MCF 10A (cell line): ENCODE measurements at places on chromosomes 7 and 10.

DNA sequence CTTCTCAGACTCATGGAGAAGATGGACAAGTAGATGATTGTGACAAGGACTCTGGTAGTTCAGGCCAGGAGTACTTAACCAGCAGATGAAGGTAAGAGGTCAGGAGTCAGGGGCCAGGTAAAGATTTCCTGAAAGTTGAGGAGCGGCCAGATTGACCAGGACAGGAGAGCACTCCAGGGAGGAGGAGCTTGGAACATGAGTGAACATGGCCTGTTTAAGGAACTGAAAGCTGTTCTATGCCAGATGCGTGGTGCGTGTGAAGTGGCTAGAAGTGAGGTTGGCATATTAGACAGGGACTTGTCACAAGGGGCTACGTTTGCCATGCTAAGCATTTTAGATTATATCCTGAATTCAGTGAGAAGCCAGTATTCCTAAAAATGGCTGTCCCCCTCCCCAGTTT is 157.2 kb downstream of the WNT2 start:
- no peaks in the 10 kb centered on the region for H3K27me3 ChIP-seq
- DNase-seq = no peak
- no peak overlapping the region for H3K4me3 ChIP-seq

DNA sequence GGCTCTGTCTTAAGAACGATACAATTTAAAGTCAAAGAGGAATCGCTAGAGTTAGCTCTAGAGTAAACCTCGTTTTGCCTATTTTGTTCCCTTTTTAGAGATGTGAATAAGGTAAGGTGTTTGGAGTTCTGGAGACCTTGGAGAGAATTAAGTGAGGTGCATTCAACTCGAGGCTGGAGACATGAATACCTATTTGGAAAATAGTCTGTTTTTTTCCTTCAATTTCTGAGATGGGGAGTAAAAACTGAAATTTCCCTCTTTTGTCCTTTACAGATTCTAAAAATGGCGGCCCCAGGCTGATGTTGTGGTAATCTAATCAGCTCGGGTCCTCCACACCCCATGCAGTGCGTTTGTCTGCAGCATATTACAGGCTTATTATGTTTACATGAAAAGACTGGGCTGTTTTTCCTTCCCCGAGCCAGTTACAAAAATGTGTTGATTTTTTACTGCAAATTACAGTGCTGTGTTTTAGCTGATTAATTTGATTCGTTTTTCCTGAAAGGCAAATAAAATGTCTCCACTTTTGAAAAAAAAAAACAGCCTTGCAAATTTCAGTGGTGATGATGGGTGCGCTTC is 1.5 kb downstream of the KMT2E start:
- DNase-seq = peak; percentile 54
- H3K36me3 ChIP-seq = peaks cover 31% of the 10 kb centered on the region
- H3K4me1 ChIP-seq = peaks cover 21% of the 10 kb centered on the region
- H3K27me3 ChIP-seq = no peaks in the 10 kb centered on the region
- H3K4me3 ChIP-seq = peak overlapping the region; percentile 100

DNA sequence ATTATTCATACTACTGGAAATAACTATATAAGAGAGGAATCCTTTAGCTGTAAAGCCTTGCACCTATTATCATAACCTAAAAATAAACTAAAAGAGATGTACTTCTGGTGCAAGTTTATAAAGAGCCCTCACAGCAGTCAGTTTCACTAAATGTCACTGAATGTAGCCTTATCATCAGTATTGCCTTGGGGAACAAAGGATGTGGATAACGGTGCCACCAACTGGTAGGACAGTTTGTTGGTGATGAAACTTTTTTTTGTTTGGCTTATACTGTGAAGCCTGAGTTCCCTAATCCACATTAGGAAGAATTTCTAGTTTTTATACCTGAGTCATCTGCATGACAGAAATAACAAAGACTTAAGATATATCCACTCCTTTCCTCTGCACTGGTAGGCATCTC is 117.9 kb upstream of the COL1A2 start:
- H3K4me1 ChIP-seq = no peaks in the 10 kb centered on the region
- no peaks in the 10 kb centered on the region for H3K27me3 ChIP-seq
- no peak overlapping the region for H3K4me3 ChIP-seq
- no peaks in the 10 kb centered on the region for H3K36me3 ChIP-seq
- no peak overlapping the region for H3K27ac ChIP-seq
- DNase-seq = peak; percentile 56

DNA sequence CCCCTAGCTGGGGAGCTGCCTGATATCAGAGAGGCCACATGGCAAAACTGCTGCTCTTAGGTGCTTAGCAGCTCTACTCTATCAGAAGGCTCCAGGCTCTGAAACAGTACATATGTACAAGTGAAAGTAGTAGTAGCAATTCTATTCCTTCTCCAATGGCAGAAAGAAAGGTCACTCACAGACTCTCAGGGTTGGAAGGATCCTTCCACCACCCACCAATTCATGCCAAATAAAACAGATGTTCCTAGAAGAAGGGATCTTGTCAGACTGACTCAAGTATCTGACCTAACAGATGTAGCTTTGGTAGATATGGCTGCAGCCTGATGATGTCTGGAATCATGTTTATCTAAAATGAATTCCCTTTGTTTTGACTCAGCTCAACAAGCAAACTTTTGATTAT is 8.0 kb upstream of the ALDH18A1 start:
- no peaks in the 10 kb centered on the region for H3K27me3 ChIP-seq
- DNase-seq = no peak
- H3K27ac ChIP-seq = no peak overlapping the region
- H3K4me1 ChIP-seq = no peaks in the 10 kb centered on the region
- H3K36me3 ChIP-seq = peaks cover 44% of the 10 kb centered on the region

- H3K27ac ChIP-seq = peak overlapping the region; percentile 99
- peaks cover 88% of the 10 kb centered on the region for H3K36me3 ChIP-seq
- peaks cover 29% of the 10 kb centered on the region for H3K4me1 ChIP-seq
- H3K4me3 ChIP-seq = peak overlapping the region; percentile 98
- H3K27me3 ChIP-seq = no peaks in the 10 kb centered on the region
- DNase-seq = no peak
Measured at GRCh38 chr7:26197153-26198115, 3.1 kb downstream of the HNRNPA2B1 start.

DNA sequence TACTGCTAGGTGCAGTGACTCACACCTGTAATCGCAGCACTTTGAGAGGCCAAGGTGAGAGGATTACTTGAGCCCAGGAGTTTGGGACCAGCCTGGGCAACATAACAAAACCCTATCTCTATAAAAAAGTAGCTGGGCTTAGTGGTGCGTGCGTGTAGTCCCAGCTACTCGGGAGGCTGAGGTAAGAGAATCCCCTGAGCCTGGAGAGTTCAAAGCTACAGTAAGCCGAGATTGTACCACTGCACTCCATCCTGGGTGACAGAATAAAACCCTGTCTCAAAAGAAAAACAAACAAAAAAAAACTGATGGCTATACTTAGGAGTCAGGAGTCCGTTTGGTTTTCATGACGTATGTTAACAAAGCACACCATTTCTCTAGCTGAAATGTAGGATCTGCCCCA is 2.9 kb downstream of the SGMS1 start:
- no peaks in the 10 kb centered on the region for H3K27me3 ChIP-seq
- DNase-seq = no peak
- H3K4me1 ChIP-seq = peaks cover 21% of the 10 kb centered on the region

DNA sequence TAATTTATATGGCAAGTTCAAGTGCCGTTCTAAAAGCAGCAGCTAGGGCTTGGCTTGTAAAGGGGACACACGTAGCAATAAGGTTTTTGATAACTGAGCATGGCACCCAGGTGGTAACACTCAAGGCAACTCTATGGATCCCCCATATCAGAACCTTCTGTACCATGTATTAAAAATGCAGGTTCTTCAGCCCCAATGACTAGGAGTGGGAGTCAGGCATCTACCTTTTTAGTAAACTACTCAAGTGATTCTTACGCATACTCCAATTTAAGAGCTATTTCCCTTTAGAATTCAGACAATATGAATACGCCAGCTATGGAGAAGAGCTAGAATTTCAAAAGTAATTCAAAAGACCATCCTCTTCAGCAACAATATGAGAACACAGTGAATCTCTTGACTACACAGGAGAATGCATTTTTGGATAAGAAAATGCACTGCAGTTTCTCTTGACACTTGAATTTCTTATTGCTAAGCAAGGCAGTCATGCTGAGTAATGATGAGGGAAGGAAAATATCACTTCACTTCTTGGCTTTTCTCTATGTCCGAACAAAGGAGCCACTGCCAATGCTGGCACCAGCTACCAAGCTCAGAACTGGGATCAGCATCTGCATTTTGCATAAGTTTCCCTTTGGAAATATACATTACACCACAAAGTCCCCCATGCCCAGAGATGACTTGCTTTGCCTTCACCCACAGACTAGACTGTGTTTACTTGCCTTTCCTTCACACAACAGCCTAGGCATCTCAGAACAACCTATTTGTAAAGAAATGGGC is 53.5 kb downstream of the ABLIM1 start:
- peaks cover 12% of the 10 kb centered on the region for H3K36me3 ChIP-seq
- H3K27ac ChIP-seq = peak overlapping the region; percentile 78
- H3K4me1 ChIP-seq = peaks cover 27% of the 10 kb centered on the region
- no peaks in the 10 kb centered on the region for H3K27me3 ChIP-seq
- DNase-seq = no peak

DNA sequence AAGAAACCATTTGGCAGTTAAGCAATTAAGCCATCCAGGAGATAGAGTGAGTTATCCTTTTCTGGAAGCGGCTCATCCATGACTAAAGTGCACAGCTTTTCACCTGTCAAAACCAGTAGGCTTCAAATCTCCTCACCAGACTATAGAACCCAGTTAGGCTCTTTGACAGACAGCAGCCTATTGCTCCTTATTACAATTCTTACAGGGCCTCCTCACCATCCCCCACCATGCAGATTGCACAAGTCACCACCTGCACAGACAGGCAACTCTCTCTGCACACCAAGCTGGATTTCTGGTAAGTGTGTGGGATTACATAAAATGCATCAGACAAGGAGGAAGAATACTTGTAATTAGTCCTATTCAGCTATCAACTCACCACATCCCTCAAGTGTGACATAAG is 301.6 kb downstream of the SNX13 start:
- H3K4me1 ChIP-seq = peaks cover 24% of the 10 kb centered on the region
- H3K27ac ChIP-seq = no peak overlapping the region
- peak; percentile 89 for DNase-seq

- peaks cover 56% of the 10 kb centered on the region for H3K27me3 ChIP-seq
- H3K4me1 ChIP-seq = peaks cover 5% of the 10 kb centered on the region
- no peak overlapping the region for H3K4me3 ChIP-seq
- H3K36me3 ChIP-seq = no peaks in the 10 kb centered on the region
Measured at GRCh38 chr10:71131508-71132088, 80.8 kb upstream of the UNC5B start.

- no peak overlapping the region for H3K4me3 ChIP-seq
- H3K4me1 ChIP-seq = no peaks in the 10 kb centered on the region
- H3K27ac ChIP-seq = no peak overlapping the region
- H3K36me3 ChIP-seq = peaks cover 5% of the 10 kb centered on the region
Measured at GRCh38 chr7:157483971-157484410, 147.2 kb downstream of the DNAJB6 start.

DNA sequence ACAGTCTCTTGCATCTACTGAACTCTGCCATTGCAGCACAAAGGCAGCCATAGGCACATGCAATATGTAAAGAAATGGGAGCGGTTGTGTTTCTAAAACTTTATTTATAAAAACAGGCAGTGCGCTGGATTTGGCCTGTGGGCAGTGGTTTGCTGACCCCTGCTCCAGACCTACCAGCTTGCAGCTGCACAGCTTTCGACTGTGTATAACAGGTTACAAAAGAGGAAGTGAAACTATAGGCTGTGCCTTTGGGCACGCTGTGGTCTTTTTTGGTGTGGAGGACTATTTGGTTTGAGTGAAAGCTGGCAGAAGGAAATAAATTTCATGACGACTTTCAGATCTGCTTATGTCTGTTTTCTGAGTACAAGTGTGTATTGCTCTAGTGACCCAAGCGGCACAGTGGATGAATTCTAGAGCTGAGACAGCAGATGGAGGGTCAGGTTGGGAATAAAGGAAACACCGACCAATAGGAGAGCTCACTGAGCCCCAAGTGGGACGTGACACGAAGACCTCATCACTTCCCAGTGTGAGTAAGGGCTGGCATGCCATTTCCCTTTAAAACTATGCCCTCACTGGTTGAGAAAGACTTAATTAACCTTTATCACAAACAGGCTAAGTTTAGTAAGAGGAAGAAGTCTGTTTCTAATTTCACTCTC is 152.7 kb downstream of the ANK3 start:
- H3K4me1 ChIP-seq = no peaks in the 10 kb centered on the region
- no peak overlapping the region for H3K4me3 ChIP-seq
- no peaks in the 10 kb centered on the region for H3K27me3 ChIP-seq
- H3K27ac ChIP-seq = no peak overlapping the region

DNA sequence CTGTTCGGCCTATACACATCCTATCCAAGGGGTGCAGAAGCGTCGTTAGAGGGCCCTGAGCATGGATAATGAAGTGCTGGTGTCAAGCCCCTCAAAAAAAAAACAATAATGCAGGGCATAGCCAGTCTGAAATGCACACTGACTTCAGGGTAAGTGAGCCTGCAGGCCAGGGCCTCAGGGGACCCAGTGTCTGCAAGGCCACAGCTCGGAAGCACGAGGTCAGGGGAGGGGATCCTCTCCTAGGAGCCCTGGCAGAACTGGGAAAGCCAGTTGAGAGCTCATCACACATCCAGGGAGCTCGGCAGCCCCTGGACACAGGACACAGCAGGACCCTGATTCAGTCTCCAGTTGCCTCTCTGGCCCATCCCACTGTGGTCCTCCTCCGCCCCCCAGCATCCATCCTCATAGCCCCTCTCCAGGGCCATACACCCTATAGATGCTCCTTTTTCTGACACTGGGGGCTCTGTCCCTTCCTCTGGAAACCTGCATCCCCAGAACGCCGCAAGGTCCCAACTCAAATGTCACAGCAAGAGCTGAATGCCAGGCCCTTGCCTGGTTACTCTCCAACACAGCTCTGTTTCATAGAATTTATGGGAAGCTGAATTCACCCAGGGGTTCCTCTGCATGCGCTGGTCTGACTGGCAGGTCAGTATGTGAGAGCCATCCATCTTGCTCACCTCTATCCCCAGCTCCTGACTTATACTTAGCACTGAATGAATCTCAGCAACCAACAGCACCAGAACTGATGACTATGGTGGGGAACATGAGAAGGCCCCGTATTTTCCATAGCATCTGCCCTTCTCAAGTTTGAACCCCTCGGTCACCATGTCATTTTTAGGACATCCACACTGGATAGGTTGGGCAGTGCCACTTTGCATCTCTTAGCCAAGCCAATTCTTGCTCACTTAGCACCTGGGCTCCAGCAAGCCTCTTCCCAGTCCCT is 717.0 kb upstream of the IGFBP3 start:
- H3K4me1 ChIP-seq = peaks cover 4% of the 10 kb centered on the region
- H3K27ac ChIP-seq = no peak overlapping the region
- H3K4me3 ChIP-seq = no peak overlapping the region
- H3K36me3 ChIP-seq = peaks cover 5% of the 10 kb centered on the region
- H3K27me3 ChIP-seq = no peaks in the 10 kb centered on the region

DNA sequence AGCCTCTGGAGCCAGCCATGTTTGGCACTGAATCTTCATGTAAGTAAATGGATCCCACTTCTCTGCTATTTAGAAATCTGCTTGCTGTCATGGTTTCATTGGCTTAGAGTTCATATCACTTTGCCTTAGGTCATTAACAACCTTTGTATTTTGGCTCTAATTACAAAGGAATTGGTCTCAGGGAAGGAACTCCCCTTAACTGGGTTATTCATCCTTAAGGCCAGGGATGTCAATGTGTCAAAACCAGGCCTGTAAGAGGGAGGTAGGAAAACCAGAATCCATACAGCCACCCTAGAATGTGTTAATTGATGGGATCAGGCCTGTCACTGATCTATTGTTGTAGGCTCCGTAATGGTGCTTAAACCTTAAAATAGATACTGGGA is 67.3 kb downstream of the ST7 start:
- no peaks in the 10 kb centered on the region for H3K36me3 ChIP-seq
- no peak for DNase-seq
- H3K27me3 ChIP-seq = no peaks in the 10 kb centered on the region
- peaks cover under 1% of the 10 kb centered on the region for H3K4me1 ChIP-seq
- H3K4me3 ChIP-seq = no peak overlapping the region
